ENCODE measurements at places on chromosomes 1 and 21. TPM values are rescaled to one million over a fixed set of nuclear protein-coding genes. Genes with fewer than 3 reads are reported as not detected.

ADGRB2 gene
- 10.0 TPM for total RNA-seq

MRPS15 gene
- total RNA-seq, result 120 TPM

ADAMTS4 gene
- total RNA-seq, result 0.15 TPM

TAGLN2 gene
- 697 TPM for total RNA-seq

JTB gene
- total RNA-seq, result 219 TPM

TRIM45 gene
- 5.9 TPM for total RNA-seq
